Airway epithelial cell (primary cell): ENCODE measurements at places on chromosomes 12 and 14. TPM values are rescaled to one million over a fixed set of nuclear protein-coding genes. Genes with fewer than 3 reads are reported as not detected.

Gene LBHD2
- not detected in 2 replicates for total RNA-seq

Gene COQ5
- total RNA-seq: 22.2 and 27.7 TPM in 2 replicates

Gene COX14
- 57.8 and 64.6 TPM in 2 replicates for total RNA-seq

Gene GNPNAT1
- 30.4 and 33.2 TPM in 2 replicates for total RNA-seq

Gene LRP1-AS
- not detected in 2 replicates for total RNA-seq

Gene UNC119B
- total RNA-seq: 16.2 and 19.5 TPM in 2 replicates

Gene PTGER2
- 0.78 and 1.2 TPM in 2 replicates for total RNA-seq

Gene FOXM1
- total RNA-seq: 20.9 and 33.9 TPM in 2 replicates

Gene LUM
- 0.60 and 2.8 TPM in 2 replicates for total RNA-seq

Gene NAV3
- total RNA-seq: 0.74 and 3.0 TPM in 2 replicates

Gene EXD2
- 15.5 and 18.7 TPM in 2 replicates for total RNA-seq

Gene CAND1
- total RNA-seq: 57.7 and 71.0 TPM in 2 replicates

Gene DNAH10
- total RNA-seq: 0.07 TPM in 1 of 2 replicates, not detected in the other

Gene DHRS2
- total RNA-seq: 0.19 and 0.21 TPM in 2 replicates

Gene PLEKHD1
- total RNA-seq: not detected in 2 replicates

Gene CLEC1A
- not detected in 2 replicates for total RNA-seq

Gene IL26
- total RNA-seq: not detected in 2 replicates

Gene RIN3
- total RNA-seq: 4.1 and 4.5 TPM in 2 replicates

Gene SERPINA12
- total RNA-seq: not detected in 2 replicates

Gene LYZ
- 0.33 TPM in 1 of 2 replicates, not detected in the other for total RNA-seq

Gene PPP2R5E
- total RNA-seq: 8.0 and 17.4 TPM in 2 replicates

Gene PLEKHH1
- total RNA-seq: 3.6 and 6.3 TPM in 2 replicates

Gene KCNC2
- not detected in 2 replicates for total RNA-seq

Gene STXBP6
- not detected in 2 replicates for total RNA-seq

Gene C12orf50
- not detected in 2 replicates for total RNA-seq

Gene TSHR
- total RNA-seq: not detected in 2 replicates

Gene SLC41A2
- total RNA-seq: 0.46 and 1.1 TPM in 2 replicates
